ENCODE measurements at places on chromosomes 13 and 19.

DNA sequence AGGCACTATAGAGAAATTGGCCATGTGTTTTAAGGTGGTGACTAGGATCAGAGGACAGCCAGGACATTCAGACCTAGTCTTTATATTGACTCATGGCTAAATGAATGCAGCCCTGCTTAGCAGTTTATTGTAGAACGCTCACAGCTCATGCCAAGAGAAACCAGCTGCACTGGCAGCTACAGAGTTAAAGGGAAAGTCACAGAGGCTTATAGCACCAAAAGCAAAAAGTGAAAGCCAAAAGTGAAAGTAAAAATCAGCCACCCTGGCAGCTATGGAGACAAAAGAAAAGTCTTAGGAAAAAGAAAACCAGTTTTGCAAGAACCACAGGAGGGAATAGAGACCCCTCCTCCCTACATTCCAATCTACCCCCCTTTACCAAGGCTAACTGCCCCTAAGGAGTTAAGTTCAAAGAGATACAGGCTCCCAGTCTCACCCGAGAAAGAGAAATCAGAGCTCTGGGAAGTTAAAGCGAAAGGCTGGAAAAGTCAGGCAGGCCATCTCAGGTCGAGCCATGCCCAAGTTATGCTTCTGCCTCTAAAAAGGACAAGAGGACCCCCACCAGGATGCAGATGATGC lies 99.0 kb downstream of the ZNF429 start:
- no peak for DNase-seq

GRCh38 chr19:5271145-5271544 lies 69.5 kb downstream of the PTPRS start:
- DNase-seq: no peak

- DNase-seq: no peak
These were observed 6.4 kb upstream of the DNMT1 start for GRCh38 chr19:10201176-10201575.

GRCh38 chr19:38455031-38455430 lies 21.5 kb downstream of the RYR1 start:
- no peak for DNase-seq

DNA sequence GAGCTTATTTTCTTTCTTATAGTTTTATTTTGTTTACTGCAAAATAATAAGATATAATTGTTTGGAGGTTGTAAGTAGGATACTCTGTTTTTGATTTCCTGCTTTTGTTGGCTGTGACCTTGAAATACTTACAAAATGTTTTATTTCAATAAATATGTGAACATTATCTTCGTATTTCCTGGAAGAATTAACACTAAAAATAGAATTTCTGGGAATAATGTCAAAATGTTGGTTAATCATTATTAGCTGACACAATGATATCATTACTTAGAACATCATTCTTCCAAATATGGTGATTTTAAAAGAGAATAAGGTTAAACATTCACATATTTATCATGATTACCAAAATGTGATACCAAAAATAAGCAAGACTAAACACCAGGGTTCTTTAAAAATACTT lies 1148.6 kb upstream of the PRR20A start:
- DNase-seq: no peak

All from CD4-positive, alpha-beta T cell treated with Interleukin-15 for 1 hour (primary cell).